ENCODE measurements at places on chromosomes 2 and 18. TPM values are rescaled to one million over a fixed set of nuclear protein-coding genes. Genes with fewer than 3 reads are reported as not detected.

GRCh38 chr2:168705534-168706470 is 96.6 kb upstream of the NOSTRIN start:
- DNase-seq: peak; percentile 54

- DNase-seq: no peak
Observed at GRCh38 chr18:12821408-12821807, 62.6 kb downstream of the PTPN2 start.

DNA sequence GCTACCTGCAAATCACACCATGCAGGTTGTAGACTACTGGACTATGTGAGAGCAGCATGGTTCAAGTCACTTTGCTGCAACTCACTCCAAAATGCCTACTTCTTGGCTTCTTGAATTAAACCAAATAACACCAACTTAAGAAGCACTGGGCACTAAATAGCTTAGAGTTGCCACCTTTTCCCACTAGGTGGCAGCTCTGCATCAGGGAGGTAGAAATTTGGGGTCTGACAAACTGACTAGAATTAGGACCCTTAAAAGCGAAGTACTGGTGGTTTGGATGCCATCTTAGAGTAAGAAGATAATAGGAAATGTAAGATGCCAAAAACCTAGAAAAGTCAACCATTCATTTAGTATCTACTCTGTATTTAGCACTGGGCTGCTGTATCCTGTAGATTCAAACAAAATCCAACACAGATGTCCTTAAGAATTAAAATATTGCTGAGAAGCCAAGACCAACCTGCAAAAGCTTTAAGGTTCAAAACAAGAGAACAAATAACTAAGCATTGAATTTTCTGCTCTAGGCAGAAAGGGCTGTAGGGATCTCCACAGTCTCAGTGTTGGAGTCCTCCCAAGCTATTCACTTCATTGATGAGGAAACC is 65.5 kb downstream of the CCBE1 start:
- DNase-seq: peak; percentile 27

- no peak for DNase-seq
Observed at GRCh38 chr2:235679471-235679870, 185.6 kb downstream of the AGAP1 start.

DNA sequence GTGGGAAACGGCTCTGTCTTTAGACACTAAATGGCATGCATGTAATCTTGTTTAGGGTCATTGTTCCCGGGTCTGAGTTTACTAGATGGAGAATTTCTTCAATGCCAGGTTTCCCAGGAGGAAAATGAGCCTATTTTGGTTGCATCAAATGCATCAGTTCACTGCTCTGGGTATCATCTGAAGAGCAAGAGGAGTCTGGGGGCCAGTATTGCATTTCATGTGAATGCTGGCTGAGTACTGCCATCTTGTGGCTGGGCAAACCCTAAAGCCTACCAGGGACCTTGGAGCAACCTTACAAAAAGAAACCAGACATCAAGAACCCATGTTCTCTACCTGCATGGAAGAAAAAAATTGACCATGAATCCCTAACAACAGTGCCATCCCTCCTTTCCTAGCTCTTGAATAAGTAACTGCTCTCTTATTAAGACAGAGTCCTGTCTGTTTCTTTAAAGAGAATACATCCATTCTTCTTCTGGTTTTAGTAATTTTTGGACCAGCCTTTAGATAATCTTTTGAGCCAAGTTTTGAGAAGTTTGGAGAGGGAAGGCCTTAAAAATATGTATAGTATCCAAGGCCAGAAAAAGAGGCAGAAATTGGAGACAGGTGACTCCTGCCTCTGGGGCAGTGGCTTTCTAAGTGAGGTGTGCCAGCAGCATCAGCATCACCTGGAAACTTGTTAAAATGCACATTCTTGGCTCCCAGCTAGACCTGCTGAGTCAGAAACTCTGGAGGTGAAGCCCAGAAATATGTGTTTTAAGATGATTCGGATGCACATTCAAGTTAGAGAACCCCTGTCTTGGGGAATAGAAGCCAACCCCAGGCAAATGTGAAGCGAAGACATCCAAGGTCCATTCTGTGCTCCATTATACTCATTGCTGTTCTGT is 261.0 kb upstream of the CXCR4 start:
- peak; percentile 66 for DNase-seq

The B3GNT2 gene
- total RNA-seq: 34.7 TPM

The TBR1 gene
- total RNA-seq: not detected

The RAB17 gene
- total RNA-seq: 82.8 TPM

Measured in SK-MEL-5 (cell line).